ENCODE measurements at places on chromosomes 12 and 14.

- DNase-seq: no peak
Measured at GRCh38 chr14:51334566-51334965, 94.5 kb downstream of the TMX1 start.

DNA sequence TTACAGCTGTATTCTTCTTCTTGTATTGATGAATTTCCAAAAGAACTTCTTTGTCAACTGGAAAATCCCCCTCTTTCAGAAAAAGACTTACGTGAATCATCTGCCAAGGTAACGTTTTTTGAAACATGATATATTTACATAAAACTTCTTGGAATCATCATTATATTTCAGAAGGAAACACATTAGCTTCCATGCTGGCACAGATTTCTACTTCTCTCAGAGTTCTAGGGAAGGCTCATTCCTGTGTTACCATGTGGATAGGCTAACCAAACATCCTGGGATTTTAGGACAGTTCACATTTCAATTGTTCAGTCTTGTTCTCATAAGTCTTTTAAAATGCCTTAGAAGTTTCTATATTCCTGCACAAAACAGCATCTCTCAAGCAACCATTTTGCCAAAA, 120.3 kb upstream of the NEDD1 start:
- DNase-seq: no peak

DNA sequence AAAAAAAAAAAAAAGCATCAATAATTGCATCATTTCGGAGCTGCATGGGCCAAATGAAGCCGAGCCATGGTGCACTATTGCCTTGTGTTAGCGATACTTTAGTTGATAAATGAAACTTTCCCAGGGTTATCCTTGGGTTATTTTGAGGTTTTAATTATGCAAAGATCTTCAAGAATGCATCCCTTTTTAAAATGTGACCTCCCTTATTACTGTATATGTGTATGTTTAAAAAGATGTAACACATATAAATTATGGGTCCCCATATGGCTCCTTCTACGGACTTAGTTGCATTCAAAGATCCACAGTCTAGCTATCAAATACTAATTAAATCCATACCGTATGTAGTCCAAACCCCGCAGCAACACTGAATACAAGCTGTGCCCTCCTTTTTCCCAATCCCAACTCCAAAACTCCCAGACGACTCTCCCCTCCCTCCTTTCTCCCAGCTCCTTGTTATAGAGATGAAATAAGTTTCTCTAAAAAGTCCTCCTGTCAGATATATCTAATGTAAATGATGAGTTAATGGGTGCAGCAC, 129.3 kb upstream of the MAP1LC3B2 start:
- DNase-seq: no peak

DNA sequence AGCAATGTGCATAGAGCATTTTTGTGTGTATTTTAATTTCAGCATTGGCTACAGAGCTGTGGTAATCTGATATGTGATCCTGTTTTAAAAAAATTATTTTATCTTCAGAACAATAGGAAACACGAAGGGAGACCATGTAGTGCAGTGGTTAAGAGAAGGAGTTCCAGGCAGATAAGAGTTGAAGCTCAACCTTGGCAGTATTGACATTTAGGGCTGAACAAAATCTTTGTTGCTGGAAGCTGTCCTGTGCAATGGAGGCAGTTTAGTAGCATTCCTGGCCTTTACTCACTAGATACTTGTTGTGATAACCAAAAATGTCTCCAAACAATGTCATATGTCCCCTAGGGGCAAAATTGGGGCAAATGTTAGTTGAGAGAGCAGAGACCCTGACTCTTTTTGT, 59.2 kb downstream of the CHST11 start:
- no peak for DNase-seq

DNA sequence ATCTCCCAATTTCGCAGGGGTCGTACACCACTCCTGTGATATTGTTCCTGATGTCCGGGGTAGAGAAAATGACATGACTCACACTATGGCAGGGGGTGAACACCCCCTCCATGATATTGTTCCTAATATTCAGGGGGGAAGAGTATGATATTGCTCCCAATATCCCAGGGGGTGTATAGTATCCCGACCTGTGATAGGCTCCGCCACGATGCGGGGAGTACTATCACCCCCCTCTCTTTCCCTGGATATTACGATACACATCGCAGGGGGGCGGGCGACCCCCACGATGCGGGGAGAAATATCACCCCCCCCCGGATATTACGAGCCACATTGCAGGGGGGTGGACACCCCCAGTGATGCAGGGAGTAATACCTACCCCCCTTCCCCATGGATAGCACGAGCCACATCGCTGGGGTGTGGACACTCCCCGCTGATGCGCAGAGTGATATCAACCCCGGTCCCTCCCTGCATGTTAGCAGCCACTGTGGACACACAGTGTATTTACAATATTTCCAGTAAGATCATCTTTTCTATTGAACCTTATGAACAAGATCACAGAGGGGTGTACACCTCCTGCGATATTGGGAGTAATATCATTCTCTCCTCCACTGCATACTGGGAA, 17.7 kb downstream of the SMIM41 start:
- DNase-seq: no peak

- peak; percentile 65 for DNase-seq
Measured at GRCh38 chr14:23379366-23380196, 2.7 kb downstream of the CMTM5 start.

- peak; percentile 100 for DNase-seq
Measured at GRCh38 chr14:103715052-103716000, at the start of the genes XRCC3 and ZFYVE21. TSS of gene XRCC3 (minus strand) at chr14:103715451. CDS start at chr14:103711087, 4,364 bp downstream. TSS of gene ZFYVE21 (plus strand) at chr14:103715810. CDS start at chr14:103715842, 32 bp downstream.

- no peak for DNase-seq
Measured at GRCh38 chr14:31717294-31718085, 156.3 kb downstream of the NUBPL start.

All from CD4-positive, alpha-beta T cell treated with Interleukin-15 for 4 hours (primary cell).